ENCODE measurements at places on chromosomes 7 and 10.

- no peak for DNase-seq
Observed at GRCh38 chr7:48959676-48960075, 35.3 kb downstream of the CDC14C start.

DNA sequence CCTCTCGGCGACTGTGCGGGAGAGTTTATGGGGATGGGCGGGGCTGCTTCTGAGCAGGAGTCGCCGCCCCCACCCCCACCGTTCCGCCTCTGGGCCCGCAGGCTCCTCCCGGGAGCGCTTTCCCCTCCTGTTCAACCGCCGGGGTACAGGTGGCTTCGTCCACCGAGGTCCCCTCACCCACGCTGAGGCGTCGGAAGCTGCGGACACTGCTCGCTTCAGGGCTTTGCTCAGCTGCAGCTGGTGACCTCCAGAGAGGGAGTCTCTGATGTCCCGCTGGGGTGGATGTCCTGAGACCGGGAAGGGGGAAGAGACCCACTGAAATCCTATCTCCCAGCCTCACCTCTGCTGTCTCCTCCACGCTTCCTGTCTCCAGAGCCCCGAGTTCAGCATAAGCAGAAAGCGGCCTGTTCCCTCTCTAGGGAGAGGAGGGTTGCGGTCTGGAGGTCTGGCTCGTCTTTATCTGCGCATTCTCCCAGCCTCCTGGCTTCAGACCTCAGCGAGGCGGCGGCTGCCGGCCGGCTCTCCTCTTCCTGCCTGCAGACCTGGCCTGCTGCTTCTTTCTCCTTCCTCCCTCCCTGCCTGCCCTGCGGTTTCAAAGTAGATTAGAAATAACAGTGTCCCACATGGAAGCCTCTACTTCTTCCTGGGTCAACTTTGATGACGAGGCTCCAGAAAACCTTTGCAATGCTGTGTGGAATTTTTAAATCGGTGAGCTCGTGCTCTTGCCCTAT lies 1.8 kb downstream of the CYP2E1 start:
- DNase-seq, result no peak

DNA sequence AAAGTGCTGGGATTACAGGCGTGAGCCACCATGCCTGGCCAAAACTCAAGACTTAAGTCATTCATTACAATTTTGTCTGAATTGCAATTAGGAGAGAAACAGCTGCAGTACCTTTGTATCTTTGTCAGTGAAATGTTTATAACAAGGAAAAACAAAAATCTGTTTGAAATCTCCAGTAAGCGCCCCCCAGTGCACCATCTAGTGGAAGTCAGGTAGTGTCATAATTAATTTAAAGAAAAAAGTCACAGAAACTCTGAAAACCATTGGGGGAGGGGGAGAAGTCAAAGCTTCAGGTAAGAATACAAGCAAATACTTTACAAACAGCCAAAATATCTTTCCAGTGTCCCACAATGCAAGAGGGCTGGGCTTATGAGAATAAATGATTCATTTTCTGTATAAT lies 2.8 kb downstream of the MPP7 start:
- DNase-seq, result no peak

- no peak for DNase-seq
Observed at GRCh38 chr10:104501864-104502579, 139.1 kb upstream of the SORCS3 start.

DNA sequence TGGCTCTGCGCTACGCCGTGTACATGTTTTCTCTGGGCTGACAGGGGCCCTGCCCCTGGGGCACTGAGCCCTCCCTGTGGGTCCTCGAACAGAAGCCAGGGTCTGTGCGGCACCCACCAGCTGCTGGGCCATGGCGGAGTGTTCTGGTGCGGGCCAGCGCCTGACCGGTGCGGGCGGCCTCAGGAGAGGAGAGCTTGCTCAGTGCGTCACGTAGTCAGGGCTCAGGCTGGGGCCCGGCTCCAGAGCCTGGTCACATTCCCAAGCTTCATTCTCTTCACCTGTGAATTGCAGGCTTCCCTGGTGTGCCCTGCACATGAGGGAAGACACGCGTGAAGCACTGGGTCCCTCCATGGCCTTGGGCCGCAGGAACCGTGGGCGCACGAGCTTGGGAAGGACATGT lies 15.5 kb downstream of the GET4 start:
- DNase-seq, result no peak

- DNase-seq, result no peak
Observed at GRCh38 chr7:91294639-91295220, 30.5 kb downstream of the FZD1 start.

GRCh38 chr7:38154278-38154677 lies 23.8 kb upstream of the STARD3NL start:
- no peak for DNase-seq

GRCh38 chr7:156932006-156932405 lies 17.5 kb upstream of the NOM1 start:
- no peak for DNase-seq

DNA sequence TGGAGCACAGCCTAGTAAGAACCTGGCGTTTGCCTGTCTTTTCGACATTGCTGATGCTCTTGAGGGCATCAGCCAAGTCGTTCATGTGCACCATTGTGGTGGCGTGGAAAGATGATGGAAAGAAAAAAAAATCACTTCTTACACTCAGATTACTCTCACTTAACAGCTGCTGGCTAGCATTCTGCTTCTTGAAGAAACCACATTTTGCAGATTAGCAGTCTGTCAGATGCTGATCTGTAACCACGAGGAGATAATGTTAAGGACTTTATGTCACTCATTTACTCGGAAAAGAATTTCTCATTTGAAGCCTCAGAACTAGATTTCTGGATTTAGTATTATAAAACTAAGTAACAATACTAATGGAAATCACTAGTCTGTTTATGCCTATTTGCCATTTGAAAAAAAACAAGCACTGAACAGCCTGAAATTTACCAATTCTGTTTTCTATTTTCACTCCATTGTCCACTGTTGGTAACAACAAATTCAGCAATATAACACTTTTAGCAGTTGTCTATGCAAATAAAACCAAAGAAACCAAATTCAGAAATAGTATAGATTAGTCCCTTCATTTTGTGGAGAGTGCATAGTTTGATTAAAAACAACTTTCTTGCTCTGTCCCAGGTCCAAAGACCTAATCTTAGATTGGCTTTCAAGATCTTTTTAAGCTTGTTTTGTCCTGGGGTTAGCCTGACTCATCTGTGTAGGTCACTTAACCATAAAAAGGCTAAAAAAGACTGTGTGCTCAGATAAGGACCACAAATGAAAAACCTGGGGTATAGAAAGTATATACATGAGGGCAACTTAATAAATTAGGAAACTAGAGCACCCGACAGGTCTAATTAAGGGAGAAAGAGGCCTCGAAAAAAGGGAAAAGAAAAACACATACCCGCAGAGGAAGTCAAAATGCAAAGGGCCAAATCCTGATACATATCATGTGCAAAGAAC lies 67.5 kb downstream of the NT5C2 start:
- no peak for DNase-seq

GRCh38 chr7:45923818-45924217 lies 2.7 kb upstream of the IGFBP3 start:
- no peak for DNase-seq

DNA sequence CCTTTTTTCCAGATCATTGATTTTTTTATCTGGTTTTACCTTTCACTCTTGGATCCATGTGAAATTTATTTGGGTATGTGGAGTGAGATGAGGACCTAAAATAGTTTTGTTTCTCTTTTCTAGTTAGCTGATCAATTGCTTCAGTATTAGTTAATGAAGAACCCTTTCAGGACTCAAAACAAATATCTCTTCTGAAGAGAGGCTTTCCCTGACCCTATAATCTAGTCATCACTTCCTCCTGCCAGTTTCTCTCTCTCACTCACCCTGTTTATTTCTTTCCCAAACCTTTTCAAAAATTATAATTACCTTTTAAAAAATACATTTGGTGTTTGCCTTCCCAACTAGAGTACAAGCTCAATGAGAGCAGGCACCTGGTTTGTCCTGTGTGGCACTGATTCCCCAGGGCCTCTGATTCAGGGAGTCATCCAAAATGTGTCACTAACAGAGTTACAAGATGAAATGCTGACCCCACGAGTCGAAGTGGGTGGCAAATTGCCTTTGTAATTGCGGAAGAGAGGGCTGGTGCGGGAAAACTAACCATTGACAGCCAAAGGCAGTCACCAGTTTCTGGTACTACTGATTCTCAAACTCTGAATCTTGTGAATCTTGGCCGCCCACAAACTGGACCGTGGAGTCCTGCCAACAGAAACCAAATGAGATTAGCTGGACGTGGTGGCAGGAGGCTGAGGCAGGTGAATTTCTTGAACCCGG lies 2.4 kb downstream of the TMEM140 start:
- DNase-seq, result no peak

GRCh38 chr10:114083040-114083439 lies 39.4 kb downstream of the ADRB1 start:
- DNase-seq, result no peak

- DNase-seq, result no peak
Observed at GRCh38 chr10:114274616-114275453, 35.8 kb downstream of the VWA2 start.

- no peak for DNase-seq
Observed at GRCh38 chr10:70940834-70941568, 52.6 kb upstream of the PCBD1 start.

- DNase-seq, result no peak
Observed at GRCh38 chr7:134823400-134823799, 44.0 kb downstream of the CALD1 start.

GRCh38 chr10:49080071-49080470 lies 35.3 kb downstream of the VSTM4 start:
- DNase-seq, result no peak

DNA sequence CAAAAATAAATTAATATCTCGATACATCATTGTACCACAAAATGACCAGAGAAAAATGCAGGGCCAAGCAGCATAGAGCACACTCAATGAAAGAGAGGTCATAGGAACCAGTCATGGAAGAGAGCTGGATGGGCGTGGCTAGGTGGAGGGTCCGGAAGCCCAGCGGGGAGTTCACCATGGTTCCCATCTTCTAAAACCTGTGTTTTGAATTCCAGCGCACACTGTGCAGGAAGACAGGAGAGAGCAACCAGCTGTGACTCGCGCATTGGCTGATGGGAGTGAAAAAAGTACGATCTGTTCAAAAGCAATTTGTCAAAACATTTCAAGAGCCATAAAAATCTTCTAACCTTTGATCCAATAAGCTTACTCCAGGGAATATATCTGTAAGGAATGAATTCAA lies 125.2 kb upstream of the NANOS1 start:
- DNase-seq, result no peak

DNA sequence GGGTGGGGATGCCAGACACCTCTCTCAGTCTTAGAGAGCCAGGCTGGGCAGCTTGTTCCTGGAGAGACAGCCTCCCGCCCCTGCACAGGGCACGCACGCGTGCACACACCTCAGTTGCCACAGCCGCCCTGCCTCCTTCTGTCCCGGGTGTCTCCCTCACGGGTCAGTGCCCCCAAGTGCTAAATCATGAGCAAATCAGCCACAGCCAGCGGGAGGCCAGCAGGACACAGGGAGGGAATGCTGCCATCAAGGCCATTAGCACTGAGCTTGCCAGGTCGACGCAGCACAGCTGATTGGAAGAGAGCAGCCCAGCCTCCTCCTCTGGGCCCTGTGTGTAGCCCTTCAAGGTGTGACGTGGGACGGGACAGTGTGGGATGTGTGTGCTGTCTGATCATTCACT lies 130.4 kb downstream of the CDH23 start:
- no peak for DNase-seq

DNA sequence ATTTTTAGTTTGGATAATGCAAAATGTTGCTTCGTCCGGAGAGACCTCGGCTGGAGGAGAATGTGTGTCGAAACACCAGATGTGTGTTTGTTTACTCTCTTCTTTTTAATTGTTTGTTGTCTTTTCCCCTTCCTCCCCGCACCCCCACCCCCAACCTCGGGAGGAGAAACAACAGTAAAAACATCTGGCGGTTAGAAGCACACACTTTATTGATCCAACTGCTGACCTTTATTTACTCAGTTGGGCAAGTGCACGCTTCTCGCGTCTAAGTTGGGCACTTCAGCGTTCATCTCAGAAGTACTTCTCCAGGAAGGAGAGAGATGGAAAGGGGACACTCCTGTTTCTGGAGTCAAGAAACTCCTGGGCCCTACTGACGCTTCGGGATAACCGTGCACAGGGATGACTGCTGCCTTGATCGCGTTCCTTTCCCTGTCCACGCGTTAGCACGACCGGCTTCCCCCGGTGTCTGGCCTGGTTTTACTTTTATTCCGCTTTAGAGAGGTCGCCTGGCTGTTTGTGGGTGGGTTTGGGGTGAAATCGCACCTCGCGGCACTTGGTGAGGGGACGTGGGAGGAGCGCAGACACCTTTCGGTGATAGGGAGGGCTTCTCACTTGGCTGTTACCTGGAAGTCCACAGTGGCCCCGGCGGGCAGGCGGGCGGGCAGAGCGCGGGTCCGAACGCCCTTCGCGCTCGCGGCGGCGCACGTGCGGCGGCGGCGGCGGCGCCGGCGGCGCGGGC lies 168.3 kb upstream of the PPP1R3A start:
- DNase-seq, result no peak

GRCh38 chr10:6256439-6256838 lies 53.7 kb downstream of the PFKFB3 start:
- no peak for DNase-seq

DNA sequence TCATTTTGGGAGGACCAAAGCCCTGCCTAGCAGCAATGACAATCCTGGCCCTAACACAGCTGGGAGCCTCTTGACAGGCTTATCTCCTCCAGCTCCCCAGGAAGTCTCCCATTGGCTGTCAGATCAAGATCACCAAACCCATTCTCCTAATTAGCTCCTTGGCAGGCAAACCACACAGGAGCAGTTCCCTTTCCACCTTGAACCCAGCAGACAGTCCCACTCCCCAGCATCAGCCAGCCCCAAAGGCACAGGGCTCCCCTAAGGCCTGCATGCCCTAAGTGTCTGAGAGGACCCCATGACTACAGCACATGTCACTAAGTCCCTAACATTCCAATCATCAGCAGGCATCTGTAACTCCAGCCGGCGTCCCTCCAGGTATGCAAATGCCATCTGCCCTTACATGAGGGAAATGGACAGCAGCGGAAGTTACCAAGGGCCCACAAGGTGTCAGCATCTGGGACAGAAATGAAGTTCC lies 348.5 kb downstream of the KCNMA1 start:
- DNase-seq, result no peak

GRCh38 chr7:1340461-1341360 lies 108.0 kb downstream of the UNCX start:
- DNase-seq, result no peak

- no peak for DNase-seq
Observed at GRCh38 chr10:11819027-11819426, 4.1 kb upstream of the PROSER2 start.

All from activated T-helper 1 cell treated with anti-CD3 and anti-CD28 coated beads, Interleukin-2, amount 50 U/mL, for 16 hours (primary cell).